ENCODE measurements at places on chromosomes 2 and 18.

- peak; percentile 68 for DNase-seq
Measured at GRCh38 chr2:176729706-176730569, 460.7 kb downstream of the MTX2 start.

- DNase-seq, result no peak
Measured at GRCh38 chr2:122663620-122664019, 908.2 kb downstream of the TSN start.

DNA sequence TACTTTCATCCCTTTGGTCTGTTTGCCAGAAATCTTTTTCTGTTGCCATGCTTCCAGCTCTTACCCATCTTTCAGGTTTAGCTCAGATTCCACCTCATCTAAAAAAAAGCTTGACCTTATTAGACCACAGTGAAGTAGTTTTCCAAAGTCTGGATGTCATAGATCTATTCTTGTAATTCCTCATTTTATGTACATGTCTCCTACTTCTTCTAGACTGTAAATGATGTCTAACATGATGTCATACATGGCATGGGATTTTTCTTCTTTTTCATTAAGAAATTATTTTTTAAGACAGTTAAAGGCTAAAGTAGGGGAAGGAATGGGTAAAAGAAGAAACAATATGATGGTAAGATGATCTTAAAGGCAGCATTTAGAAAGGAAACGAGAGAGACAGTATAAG lies 11.3 kb downstream of the GLS start:
- DNase-seq, result no peak

DNA sequence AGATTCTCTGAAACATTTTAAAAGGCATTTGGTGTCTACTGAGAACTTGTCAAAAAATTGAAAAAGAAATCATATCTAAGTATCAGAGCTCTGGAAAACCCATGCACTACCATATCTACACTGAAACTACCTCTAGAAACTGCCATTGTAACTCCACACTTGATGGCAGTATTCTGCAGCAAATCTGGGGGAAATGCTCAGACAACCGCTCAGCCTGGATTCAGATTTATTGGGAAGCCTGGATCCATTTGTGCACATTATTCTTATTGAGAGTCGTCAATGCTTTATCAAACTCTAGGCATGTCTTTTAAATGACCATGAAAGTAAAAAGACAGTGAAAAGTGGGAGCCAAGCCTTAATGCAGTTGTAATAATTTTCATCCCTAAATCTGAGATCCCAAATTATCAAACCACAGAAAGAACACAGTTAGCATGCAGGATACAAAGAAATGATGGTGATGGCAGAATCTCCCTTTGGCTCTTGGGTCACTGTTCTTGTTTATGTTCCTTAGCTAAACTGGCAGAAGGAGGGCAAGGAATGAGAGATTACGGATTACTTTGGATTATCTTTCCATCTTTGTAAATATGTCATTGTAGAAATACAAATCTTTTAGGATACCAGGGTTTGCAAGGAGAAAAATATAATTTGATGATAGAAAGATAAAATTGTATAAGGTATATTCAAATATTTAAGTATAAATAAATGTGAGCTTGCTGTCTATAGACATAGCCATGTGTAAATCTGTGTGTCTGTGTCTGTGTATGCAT lies 512.1 kb upstream of the SYT4 start:
- DNase-seq, result no peak

DNA sequence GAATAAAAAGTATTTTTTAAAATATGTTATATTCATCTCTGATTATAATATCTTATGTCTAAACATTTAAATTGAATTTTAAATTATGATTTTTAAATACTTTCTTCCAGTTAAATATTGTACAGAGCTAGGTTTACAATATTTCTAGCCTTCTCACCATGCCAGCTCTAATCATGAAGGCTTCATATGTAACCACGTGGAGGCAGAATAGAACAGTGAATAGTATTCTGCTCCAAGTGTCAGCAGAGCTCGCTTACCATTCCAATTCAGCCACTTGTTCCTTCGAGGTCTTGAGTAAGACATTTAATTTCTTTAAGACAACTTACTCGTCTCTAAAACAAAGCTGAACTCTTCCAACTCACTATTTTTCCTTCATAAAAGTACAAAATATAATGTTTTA lies 871.8 kb downstream of the SUCLG1 start:
- DNase-seq, result no peak

All from stomach (tissue), 19 donors.